A549 (cell line): ENCODE measurements at places on chromosomes 13 and 19.

DNA sequence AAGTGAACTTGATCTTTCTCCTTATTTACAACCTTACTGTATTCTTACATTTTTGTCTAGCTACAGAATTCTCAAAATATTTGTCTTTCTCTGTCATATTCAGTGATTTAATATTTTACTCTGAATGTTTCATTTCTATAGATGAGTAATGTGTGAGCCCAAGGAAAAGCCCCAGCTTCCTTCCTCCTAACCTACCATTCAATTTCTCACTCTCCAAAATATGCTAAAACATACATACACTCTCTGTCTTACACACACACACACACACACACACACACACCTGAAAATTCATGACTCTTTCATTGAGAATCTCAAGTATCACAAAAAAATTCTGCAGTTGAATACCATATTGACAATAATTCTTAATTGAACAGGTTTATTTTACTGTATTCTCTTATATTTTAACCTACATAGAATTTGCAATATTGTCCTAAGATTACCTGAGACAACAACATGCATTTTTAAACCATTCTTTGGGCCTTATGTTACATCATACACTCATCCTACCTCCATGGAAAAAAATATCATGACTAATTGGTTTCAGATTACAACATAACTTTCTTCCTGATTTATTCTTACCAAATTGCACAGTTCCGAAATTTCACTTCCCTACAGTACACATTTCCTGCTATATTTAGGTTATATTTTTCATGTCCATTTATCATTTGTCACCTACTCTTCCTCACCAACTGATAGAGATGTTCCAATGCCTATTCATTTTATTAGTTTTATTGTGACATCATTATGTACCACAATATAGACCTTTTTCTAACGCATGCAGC lies 1965.6 kb upstream of the PCDH20 start:
- no peak for DNase-seq

GRCh38 chr19:18796239-18796638 lies 5.1 kb upstream of the COMP start:
- no peak for DNase-seq

DNA sequence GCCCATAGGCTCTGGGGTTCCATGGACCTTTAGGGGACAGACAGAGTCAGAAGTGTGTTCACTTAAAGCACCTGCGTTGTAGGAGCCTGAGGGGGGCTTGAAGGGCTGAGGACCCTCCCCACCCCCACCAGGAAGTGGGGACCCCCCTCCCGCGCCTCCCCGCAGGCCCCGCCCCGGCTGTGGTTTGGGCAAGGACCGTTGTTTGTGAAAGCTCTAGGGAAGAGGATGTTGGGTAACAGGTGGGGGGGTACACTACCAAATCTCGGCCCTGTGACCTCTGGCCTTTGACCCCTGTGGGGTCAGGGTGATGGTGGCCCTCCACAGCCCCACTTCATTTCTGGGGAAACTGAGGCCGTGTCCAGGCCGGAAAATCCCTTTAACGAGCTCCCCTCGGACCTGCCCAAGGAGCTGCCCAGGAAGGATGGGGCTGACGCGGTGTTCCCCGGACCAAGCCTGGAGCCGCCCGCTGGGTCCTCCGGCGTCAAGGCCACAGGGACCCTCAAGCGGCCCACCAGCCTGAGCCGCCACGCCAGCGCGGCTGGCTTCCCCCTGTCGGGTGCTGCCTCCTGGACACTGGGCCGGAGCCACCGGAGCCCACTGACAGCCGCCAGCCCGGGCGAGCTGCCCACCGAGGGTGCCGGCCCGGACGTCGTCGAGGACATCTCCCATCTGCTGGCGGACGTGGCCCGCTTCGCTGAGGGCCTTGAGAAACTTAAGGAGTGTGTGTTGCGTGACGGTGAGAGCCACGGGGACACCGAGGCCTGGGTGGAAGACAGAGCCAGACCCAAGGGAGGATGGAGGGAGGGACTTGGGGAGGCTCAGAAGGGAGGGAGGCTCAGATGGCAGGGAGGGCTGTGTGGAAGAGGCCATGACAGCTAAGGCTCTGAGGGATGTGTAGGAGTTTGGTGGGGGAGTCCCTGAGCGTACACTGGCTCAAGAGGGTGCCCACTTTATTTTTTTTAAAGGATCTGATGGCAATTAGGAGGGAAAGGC lies 1.3 kb downstream of the ARHGAP45 start:
- no peak for DNase-seq

- DNase-seq: no peak
Observed at GRCh38 chr13:78105656-78106055, 187.0 kb upstream of the EDNRB start.

DNA sequence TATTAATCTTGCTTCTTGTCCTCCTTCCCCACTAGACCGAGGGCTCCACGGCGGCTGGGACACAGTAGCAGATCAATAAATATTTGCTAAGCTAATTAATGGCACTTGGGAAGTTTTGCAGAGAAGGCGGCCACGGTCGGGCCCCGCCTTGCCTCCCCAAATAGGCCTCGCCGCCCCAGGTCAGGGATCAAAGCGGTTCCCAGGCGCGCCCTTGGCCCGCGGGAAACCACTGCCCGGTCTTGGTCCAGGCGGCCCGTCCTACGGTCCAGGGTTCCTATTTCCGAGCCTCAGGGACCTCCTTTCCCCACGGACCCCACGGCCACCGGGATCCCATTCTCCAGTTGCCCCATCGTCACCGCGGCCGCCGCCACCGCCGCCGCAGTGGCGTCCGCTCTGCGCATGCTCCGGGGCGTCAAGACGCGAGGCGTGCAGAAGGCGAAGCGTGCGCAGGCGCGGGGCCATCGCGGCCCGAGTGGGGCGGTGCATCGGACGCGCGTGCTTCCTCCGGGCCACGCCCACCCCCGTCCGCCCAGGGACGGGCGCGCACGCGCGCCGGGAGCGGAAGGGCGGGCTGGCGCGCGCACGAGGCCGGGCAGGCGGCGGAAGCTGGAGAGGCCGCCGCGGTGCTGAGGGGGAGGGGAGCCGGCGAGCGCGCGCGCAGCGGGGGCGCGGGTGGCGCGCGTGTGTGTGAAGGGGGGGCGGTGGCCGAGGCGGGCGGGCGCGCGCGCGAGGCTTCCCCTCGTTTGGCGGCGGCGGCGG lies at the start of gene SMARCA4:
Gene SMARCA4, plus strand, starts transcription at position 717 of the 759 bp plus-strand sequence. CDS start 23,122 bp downstream, outside the sequence.
- DNase-seq: peak; percentile 95

DNA sequence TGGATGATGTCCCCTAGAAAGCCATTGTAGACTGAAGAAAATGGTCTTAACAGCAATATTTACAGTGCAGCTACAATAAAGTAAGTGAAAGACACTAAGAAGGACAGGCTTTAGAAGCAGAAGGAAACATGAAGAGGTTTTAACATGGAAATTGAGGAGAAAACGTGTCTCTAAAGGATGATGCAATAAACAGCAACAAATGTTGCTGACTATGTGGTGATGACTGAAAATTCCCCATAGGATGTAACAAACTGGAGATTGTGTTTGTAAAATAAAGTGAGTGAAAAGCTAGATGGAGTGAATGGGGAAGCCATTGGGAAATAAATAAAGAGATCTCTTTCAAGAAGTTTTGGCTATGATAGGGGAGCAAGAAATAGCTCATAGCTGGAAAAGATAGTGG lies 186.7 kb upstream of the IPO5 start:
- no peak for DNase-seq

- no peak for DNase-seq
Observed at GRCh38 chr13:62292714-62293480, 877.2 kb upstream of the PCDH20 start.

DNA sequence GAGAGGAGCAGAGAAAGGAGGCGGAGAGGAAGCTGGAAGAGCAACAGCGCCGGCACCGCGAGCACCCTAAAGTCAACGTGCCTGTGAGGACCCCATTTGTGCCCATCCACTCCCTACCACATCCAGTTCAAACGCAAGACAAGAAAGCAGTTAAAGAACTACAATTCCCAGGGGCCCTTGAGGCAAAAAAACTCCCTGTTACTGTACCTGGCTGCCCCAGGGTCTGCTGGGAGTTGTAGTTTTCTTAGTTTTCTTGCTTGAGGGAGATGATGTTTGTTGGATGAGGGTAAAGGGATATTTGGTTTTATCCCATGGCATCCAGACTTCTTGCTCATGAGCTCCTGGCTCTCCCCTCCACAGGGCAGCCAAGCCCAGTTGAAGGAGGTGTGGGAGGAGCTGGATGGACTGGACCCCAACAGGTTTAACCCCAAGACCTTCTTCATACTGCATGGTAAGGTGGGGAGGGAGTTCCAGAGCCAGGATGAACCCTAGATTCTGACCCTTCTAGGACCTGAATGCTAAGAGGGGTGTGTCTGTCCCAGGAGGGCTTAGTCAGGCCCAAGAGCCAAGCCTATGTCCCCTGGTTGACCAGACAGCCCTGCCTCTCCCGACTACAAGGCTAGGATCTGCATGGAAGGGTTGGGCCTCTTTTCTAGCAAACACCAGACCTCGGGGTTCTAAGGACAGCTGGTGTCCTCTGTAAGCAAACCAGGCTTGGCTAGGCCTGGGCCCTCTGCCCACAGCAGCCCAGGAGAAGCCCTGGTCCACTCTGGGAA lies 13.2 kb downstream of the NUCB1 start:
- DNase-seq: no peak

DNA sequence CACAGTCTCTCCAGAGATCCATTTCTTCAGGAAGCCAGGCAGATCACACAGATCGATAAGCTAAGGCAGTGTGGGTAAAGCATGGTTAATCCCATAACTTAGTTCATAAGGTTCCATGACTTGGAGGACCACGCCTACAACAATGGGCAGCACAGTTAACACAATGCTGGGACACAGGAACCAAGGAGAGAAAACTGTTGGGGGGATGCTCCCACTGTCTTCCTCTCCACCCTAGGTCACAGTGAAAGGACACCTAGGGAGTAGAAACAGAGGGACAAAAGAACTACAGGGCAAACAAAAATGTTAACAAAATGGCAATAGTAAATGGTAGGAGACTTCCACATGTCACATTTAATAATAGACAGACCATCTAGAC lies 20.8 kb upstream of the ZNF181 start:
- peak; percentile 34 for DNase-seq

- DNase-seq: no peak
Observed at GRCh38 chr13:46654951-46655350, 102.0 kb downstream of the LRCH1 start.

GRCh38 chr13:75369981-75370380 lies 112.0 kb downstream of the TBC1D4 start:
- DNase-seq: no peak

GRCh38 chr13:104170980-104171555 lies 1104.9 kb upstream of the SLC10A2 start:
- no peak for DNase-seq

DNA sequence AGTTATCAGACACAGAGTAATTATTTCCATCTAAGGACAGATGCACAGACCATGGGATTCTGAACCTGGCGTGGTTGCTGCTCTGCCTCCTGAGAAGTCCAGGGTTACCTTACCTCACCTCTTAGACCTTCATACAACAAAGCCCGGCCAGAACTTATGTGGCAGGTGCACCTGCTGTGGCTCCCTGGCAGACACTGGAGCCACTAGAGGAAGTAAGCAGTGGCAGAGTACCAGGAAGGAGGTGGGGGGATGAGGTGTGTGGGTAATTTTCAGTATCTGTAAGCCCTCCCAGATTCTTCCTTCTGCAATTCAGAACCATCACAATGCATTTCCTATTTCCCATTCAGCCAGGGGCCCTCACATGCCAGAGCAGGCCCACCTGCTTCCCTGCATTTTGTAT lies 106.1 kb upstream of the DOCK9 start:
- no peak for DNase-seq
